Mesenteric fat pad (tissue), 1 donor: ENCODE measurements at places on chromosomes 1 and 21. TPM values are rescaled to one million over a fixed set of nuclear protein-coding genes. Genes with fewer than 3 reads are reported as not detected.

DNA sequence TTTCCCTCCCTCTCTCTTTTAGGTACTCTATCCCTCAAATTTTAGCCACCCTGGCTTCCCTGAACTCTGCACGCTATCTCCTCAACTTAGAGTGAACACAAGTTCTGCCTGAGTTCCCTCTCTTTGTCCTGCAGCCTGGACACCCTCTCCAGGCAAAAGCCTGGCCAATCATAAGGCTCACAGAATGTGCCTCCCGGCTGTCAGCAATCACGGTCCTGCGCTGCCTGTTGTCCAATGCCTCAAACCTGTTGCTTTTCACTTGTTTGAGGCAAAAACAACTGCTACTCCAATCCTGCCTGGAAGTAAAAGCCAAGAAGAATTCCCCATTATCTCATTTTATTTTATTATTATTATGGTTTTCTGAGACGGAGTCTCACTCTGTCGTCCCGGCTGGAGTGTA is 66.1 kb downstream of the LGR6 start:
- DNase-seq = peak; percentile 53

GRCh38 chr1:233904633-233905415 is at the start of gene SLC35F3:
Gene SLC35F3, plus strand, starts transcription at chr1:233904676.
- DNase-seq = no peak

DNA sequence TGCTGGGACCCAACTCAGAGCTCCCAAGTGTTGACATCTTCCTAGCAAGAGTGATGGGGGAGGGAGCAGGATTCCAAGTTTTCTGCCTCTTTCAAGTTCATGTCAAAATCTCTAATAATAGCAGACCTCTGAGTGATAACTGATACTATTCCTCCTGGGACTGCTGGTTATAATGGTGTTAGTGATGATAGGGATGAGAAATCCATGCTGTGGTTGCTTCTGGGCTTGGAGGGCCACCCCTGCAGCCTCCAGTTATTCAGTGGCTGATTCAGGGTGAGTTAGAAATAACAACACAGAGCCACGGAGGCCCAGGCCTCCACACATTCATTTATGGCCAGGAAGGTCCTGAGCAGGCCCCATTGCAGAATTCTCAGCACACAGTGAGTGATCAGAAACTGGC is 40.6 kb upstream of the ARTN start:
- no peak for DNase-seq

- no peak for DNase-seq
These were observed 21.1 kb downstream of the CACNA1E start for GRCh38 chr1:181504399-181504842.

DNA sequence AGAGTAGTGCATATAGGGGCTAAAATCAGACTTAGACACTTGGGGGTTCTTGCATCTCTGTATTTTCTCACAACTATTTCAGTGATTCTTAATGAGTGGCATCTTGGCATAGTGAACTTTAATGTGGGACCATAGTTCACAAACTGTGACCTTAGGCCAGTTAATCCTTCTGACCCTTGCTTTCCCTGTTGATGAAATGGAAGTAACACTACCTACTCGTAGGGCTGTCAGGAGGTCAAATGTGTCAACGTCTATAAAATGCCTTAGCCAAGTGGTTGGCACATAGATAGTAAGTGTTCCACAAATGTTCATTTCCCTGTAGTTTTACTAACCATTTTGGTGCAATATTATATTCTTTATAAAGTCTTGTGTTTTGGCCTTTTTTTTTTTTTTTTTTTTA is 49.4 kb downstream of the DYRK1A start:
- no peak for DNase-seq

DNA sequence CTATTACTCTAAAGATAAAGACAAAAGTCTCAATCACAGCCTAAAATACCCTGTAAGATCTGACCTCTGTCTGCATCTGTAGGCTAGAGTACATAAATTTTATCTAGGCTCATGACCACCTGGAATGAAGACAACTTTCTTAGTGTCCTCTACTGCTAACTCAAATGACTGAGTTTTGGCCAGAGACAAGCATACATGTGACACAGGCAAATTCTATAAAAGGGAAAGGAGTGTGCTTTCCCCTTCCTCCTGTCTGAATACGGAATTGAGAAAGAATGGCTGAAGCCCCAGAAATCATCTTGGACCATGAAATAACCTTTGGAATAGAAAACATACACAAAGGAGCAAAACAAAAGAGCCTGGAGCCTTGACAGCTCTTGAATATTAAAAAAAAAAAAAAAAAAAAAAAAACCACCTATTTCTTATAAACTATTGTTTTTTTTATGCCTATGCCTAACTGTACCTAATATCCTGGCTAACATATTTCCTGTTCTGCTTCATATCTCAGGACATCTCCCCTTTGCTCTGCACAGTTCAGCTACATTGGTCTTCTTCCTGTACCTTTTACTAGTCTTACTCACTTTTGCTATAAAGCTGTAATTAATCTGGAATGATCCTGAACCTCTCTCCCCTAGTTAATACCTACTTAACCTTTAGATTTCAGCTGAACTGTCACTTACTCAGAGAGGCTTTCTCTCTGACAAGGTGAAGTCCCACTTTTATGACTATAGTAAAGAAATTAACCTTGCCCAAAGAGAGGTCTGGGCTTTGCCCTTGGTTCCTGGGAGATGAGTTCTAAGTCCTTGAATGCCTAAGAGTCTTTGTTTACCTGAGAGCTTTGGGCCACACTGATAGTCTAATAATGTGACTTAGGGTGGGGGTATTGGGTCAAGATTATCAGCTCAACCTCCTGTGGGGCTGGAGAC is 16.1 kb downstream of the UCHL5 start:
- DNase-seq = no peak

The TENT5C gene
- 2.5 TPM for total RNA-seq

- no peak for DNase-seq
These were observed 57.1 kb upstream of the COX20 start for GRCh38 chr1:244778344-244778743.

The MYBPHL gene
- total RNA-seq = not detected

DNA sequence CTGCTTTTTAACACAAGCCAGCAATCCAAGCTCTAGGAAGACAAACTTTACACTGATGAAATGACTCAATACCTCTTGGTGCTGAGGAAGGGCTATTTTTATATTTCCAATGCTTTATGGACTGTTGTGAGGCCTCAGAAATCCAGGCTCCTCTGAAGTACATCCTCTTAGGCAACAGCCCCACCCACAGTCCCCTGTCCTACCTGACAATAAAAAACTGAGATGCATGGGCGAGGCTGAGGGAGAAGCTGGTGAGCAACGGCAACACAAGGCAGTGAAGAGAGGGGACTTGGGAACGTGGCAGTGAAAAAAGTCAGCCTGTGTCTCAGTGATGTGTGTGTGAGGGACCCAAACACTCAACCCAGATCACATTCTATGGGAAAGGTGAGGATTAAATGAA is 10.1 kb upstream of the CPT2 start:
- no peak for DNase-seq

- no peak for DNase-seq
These were observed 2.9 kb upstream of the OBSCN start for GRCh38 chr1:228204958-228205357.

GRCh38 chr1:246608616-246609376 is 42.5 kb downstream of the CNST start:
- no peak for DNase-seq

The ACTL8 gene
- not detected for total RNA-seq

DNA sequence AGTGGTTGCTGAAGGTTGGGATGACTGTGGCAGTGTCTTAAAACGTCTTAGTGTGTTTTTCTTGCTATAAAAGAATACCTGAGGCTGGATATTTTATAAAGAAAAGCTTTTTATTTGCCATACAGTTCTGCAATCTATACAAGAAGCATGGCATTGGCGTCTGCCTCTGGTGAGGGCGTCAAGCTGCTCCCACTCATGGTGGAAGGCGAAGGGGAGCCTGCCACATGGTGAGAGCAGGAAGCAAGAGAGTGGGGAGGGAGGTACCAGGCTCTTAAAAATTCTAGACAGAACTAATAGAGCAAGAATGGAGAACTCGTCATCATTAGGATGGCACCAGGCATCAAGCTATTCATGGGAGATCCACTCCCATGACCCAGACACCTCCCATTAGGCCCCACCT is 140.5 kb downstream of the CACNA1E start:
- DNase-seq = no peak

GRCh38 chr1:2127187-2128145 is 67.1 kb downstream of the FAAP20 start:
- DNase-seq = no peak

- DNase-seq = no peak
These were observed 73.6 kb upstream of the COG2 start for GRCh38 chr1:230568676-230569075.

DNA sequence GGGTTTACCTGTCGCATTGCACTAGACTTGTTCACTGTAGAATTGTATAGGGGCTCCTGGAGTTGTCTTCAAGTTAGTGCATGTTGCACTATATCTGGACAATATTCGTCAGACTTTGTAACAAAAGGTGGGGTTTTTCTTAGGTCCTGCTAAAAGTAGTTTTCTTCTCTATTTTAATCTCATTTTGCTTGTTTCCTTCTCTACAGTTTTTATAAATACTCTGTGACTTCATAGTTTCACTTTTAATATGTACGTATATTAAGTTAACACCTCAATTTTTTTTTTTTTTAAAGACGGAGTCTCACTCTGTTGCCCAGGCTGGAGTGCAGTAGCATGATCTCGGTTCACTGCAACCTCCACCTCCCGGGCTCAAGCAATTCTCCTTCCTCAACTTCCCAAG is 26.5 kb upstream of the MRPS6 start:
- DNase-seq = no peak

- no peak for DNase-seq
These were observed 12.8 kb upstream of the COG2 start for GRCh38 chr1:230629511-230629910.

The TMEM61 gene
- not detected for total RNA-seq

DNA sequence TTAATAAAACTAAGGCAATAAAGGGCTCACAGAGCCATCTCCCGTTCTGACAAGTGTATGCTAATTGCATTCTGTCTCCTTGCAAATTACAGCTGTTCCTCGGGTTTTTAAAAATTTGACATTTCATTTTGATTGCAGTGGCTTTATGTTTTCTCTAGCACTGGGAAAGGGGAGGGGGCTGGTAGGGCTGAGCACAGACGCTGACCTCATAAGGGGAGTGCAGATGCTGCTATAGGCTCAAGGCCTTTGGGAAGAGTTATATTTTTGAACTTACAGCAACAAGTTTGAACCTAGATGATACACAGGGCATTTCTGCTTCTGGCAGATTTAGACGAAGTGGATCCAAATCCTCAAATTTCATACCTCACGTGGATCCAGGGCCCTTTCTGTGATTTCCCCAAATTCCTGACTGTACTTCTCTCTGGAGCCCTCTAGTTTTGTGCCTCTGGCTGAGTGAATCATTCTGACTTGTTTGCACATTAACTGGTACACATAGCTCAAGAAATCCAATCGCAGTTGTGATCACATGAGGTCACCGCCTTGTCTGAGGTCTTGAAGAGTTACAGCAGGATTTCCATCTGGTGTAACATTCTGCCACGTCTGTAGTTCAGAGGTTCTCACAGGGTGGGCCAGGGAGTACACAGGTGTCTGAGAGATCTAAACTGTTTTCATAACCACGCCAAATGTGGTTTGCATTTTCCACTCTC is 230.3 kb downstream of the C1orf94 start:
- no peak for DNase-seq

The OR10Z1 gene
- total RNA-seq = not detected

The TP73 gene
- total RNA-seq = not detected

GRCh38 chr1:2091611-2092604 is 41.7 kb downstream of the PRKCZ start:
- no peak for DNase-seq

DNA sequence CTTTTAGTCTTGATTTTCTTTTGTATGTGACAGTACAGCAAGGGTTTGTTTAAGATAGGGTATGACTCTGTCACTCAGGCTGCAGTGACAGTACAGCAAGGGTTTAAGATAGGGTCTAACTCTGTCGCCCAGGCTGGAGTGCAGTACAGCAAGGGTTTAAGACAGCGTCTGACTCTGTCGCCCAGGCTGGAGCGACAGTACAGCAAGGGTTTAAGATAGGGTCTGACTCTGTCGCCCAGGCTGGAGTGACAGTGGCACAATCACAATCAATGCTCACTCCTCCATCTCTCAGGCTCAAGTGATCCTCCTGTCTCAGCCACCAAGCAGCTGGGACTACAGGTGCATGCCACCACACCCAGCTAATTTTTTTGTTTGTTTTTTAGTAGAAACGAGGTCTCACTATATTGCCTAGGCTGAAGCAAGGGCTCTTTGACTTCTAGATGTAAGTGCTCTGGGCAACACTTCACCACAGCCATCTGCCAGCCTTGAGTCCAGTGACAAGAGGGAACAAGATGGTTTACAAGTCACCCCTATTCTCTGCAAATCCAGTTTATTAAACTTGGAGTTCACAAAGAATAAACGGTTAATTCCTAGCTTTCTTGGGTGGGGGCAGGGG is 965 bp upstream of the SH2D5 start:
- DNase-seq = peak; percentile 49

The UTS2 gene
- not detected for total RNA-seq

DNA sequence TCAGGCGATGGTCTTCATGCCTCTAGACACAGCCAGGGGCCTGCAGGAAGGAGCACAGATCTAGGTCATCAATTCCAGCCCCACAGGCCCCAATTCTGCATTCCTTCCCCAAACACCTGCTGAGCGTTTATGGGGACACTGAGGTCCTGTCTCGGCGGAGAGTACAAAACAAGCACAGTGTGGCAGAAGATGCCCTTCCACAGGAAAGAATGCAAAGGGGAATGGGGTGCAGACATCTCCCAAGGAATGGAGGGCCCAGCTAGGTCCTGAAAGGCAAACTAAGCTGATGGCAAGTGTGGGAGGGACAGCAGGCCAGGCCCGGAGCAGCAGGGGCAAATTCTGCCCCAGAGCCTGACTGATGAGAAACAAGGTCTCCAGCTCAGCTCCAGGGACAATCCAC is 3.5 kb upstream of the S100A8 start:
- no peak for DNase-seq

GRCh38 chr1:219174460-219175211 is 958 bp downstream of the LYPLAL1 start:
- no peak for DNase-seq

GRCh38 chr1:32772281-32773017 is 44.7 kb downstream of the YARS1 start:
- DNase-seq = no peak

The S100A10 gene
- total RNA-seq = 650 TPM

GRCh38 chr1:63821091-63822005 is 47.5 kb downstream of the ROR1 start:
- DNase-seq = no peak

The PLA2G5 gene
- 5.5 TPM for total RNA-seq
